ENCODE measurements at places on chromosomes 3 and 15.

DNA sequence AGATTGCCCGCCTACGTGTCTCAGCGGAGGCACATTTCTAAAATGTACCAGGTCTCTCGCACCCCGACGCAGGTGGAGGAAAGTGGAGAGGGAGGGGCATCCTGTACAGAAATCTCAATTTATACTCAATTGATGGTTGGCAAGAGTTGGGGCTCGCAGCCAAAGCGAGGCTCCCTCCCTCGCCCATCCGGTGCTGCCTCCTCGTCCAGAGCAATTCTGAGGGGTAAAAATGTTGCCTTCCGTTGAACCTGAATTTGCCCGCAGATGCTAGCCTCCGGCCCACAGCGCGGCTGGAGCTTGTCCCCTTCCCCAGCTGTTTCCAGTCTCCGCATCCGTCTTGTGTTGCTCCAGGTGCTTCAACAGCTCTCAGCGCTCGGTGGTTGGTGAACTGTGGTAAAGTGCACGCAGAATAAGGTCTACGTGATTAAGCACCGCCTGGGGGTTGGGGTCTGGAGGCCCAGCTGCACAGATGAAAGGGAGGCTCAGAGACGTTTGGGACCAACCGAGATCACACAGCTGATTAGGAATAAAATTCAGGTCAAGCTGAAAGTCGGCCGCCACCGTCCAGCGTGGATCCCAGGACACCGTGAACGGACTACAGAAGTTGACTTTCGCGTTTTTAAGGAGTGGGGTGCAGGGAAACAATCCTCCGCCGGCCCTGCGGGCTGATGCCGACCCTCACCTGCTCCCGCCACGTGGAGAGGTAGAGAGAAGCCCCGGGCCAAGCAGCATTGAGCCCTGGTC, 846 bp upstream of the POLG start:
- peak; percentile 23 for DNase-seq

GRCh38 chr3:34260271-34261000, 462.0 kb downstream of the PDCD6IP start:
- no peak for DNase-seq

DNA sequence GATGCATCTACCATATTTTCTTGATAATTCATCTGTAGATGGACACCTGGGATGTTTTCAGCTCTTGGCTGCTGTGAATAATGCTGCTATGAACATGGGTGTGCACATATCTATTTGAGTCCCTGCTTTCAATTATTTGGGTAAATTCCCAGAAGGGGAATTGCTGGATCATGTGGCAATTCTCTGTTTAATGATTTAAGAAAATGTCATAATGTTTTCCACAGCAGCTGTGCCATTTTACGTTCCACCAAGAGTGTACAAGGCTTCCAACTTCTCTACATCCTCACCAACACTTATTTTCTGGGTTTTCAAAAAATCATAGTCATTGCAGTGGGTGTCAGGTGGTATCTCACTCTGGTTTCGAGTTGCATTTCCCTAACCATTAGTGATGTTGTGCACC, 64.4 kb downstream of the NSMCE3 start:
- DNase-seq = no peak

DNA sequence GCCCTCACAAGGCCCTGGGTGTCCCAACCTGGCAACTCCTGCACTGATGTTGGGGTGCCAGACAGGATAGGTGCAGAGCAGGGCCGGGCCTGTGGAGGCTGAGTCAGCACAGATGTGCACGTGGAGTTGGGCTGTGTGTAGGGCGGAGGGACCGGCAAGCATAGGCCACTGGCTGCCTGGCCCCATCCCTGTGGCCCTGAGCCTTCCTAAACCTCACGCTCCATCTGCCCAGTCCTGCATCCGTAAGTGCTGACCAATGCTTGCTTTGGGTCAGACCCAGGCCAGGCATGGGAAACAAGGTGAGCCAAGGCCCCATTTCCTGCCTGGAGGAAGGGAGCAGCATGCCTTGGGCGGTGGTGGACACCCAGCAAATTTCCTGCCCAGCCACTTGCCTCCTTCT, 5.8 kb upstream of the IQSEC1 start:
- no peak for DNase-seq

DNA sequence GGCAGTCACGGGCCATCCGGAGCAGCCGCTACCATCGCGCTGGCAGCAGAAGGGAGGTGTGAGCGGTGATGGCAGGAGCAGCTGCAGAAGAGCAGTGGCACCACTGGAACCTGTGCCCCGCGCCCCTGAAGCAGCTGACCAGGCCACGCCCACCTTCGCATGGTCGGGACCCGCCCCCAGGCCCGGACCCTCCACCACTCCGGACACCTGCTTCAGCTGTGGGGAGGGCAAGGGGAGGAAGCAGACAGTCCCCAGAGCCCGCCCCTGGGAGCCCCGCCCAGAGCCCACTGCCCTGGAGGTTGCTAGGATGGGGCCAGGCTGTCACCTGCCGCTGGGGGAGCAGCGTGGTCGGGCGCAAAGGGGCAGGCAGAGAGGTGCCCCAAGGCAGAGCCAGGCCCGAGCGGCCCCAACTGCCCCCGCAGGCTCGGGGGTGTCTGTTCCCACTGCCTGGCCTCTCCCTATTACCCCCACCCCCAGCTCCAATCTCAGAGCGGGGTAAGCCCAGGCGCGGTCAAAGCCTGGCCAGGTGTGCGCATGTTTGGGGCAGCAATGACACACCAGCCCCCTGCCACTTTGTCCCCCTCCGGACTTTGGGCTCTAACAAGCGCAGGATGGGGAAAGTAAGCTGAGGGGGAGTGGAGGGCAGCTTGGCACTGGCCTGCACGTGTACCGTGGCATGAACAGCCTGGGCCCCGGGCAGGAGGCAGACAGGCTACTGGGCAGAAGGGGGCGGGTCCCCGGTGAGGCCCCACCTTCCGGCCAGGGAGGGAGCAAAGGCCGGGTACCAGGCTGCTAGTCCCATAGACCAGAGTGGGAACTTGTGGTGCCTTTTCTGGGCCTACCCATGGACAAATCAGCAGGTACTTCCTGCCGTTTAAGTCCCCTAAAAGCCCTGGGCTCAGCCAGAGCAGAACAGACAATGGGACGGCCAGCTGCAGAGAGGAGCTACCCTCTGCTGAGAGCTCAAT, 8.7 kb downstream of the SPCS1 start:
- DNase-seq = no peak

DNA sequence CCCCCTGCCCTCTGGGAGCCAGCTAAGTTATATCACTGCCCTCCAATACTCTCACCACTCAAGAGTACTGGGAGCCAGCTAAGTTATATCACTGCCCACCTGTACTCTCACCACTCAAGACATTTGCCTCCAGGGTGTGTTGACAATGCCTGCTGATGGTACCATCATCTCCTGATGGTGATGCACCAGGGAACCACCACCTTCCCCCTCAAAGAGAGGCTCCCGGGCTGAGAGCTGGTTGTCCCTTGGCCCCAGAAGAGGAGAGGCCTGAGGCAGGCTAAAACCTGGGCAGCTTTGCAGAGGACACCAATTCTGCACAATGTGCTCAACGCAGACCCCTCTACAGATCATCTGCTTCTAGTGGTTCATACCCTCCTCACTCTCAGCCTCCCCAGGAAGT, 7.5 kb upstream of the HAPLN3 start:
- no peak for DNase-seq

- DNase-seq = no peak
Measured at GRCh38 chr3:10695595-10696285, 120.3 kb upstream of the SLC6A11 start.

- DNase-seq = no peak
Measured at GRCh38 chr3:158539414-158540014, 31.5 kb upstream of the MLF1 start.
